ENCODE measurements at places on chromosomes 1 and 21.
A peak's percentile ranks its signal among the peaks of the same experiment; 100 is the strongest.

GRCh38 chr1:202569393-202570322 lies 140.6 kb downstream of the SYT2 start:
- H3K4me3 ChIP-seq: no peak overlapping the region
- peak overlapping the region; percentile 87 for H3K27ac ChIP-seq
- no peaks in the 10 kb centered on the region for H3K27me3 ChIP-seq
- H3K4me1 ChIP-seq: peaks cover 35% of the 10 kb centered on the region
- no peak for DNase-seq

DNA sequence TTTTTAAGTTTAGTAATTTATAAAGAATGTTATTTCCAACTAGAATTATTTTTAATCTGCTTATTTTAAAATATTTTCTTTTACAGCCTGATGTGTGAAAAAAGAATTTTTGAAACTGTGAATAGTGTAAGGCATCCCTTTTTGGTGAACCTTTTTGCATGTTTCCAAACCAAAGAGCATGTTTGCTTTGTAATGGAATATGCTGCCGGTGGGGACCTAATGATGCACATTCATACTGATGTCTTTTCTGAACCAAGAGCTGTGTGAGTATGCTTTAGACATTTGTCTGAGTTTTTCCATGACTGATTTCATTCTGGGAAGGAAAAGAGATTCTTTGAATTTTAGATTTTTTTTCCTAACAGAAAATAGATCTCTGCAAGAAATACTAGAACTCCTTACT lies 77.9 kb downstream of the GTF2B start:
- no peak overlapping the region for H3K4me3 ChIP-seq
- no peak for DNase-seq
- H3K27me3 ChIP-seq: no peaks in the 10 kb centered on the region
- H3K27ac ChIP-seq: no peak overlapping the region
- no peaks in the 10 kb centered on the region for H3K36me3 ChIP-seq

GRCh38 chr1:110196917-110197765 lies 13.0 kb upstream of the KCNC4 start:
- no peaks in the 10 kb centered on the region for H3K4me1 ChIP-seq
- no peak overlapping the region for H3K27ac ChIP-seq
- no peaks in the 10 kb centered on the region for H3K27me3 ChIP-seq
- no peak overlapping the region for H3K4me3 ChIP-seq

- no peak overlapping the region for H3K27ac ChIP-seq
- no peaks in the 10 kb centered on the region for H3K4me1 ChIP-seq
- DNase-seq: no peak
- H3K36me3 ChIP-seq: no peaks in the 10 kb centered on the region
- no peaks in the 10 kb centered on the region for H3K27me3 ChIP-seq
These were observed 217.2 kb downstream of the RPS6KC1 start for GRCh38 chr1:213268221-213268620.

- H3K27me3 ChIP-seq: no peaks in the 10 kb centered on the region
- DNase-seq: no peak
- H3K36me3 ChIP-seq: no peaks in the 10 kb centered on the region
- H3K4me1 ChIP-seq: no peaks in the 10 kb centered on the region
These were observed 59.0 kb downstream of the BRINP2 start for GRCh38 chr1:177229781-177230180.

DNA sequence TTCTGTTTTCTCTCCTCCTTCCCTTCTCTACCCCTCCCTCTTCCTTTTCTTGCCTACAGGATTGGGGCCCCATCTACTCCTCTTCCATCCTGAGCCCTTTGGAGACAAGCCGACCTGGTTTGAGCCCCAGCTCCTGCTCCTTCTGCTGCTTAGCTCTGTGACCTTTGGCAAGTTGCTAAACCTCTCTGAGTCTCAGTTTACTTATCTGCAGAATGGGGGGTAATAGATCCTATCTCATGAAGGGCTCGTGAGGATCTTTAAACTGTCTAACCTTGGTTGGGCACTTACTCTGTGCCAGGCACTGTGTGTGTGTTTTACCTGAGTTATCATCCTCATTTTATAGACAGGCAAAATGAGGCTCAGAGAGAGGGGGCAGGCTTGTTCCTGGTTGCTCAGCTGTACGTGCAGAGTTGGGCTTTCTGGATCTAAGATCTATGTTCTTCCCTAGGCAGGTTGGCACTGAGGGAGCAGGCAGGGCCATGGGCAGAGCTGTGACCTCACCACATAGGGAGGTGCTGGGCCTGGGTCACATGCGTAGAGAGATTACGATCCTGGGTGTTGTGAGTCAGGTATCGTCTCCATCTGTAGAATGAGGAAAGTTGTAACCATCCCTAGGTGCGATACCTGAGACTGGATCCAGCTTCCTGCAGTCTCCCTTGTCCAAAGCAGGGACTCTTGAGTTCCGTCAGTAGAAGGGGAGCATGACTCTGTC lies 58.5 kb downstream of the FOXO6 start:
- no peak overlapping the region for H3K4me3 ChIP-seq
- no peaks in the 10 kb centered on the region for H3K36me3 ChIP-seq
- no peaks in the 10 kb centered on the region for H3K27me3 ChIP-seq
- H3K27ac ChIP-seq: peak overlapping the region; percentile 63
- no peaks in the 10 kb centered on the region for H3K4me1 ChIP-seq
- no peak for DNase-seq

DNA sequence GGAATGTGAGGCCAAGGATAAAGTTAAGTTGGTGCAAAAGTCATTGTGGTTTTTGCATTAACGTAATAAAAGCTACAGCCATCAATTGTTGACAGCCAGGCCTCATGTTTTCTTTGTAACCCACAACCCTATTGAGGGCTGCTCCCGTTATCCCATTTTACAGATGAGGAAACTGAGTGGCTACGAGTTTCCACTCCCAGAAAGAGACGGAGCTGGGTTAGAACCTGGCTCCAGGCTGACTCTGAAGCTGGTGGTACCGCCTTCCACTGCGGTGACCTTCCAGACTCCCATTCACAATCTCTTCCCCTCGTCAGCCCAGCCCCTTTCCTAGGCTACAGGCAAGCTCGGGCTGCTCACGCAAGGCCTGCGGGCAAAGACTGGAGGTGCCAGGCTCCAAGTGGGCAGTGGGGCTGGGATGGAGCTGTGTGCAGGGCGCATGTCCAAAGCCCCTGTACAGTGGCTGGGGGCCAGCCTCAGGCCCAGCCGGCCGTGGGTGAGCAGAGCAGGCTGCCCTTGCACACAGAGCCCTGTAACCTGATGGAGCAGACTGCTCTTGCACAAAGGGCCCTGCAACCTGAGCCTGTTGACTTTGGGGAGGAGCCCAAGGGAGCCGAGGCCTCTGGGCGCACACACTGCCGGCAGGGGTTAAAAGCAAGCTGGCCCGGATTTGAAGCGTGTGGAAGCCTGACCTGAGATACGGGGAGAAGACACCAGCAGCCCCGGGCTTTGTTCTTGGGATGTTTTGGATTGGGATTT lies 97.4 kb upstream of the TMPRSS2 start:
- no peak overlapping the region for H3K4me3 ChIP-seq
- DNase-seq: no peak

- no peak overlapping the region for H3K4me3 ChIP-seq
- DNase-seq: no peak
- no peaks in the 10 kb centered on the region for H3K27me3 ChIP-seq
- no peaks in the 10 kb centered on the region for H3K4me1 ChIP-seq
- no peak overlapping the region for H3K27ac ChIP-seq
These were observed 20.1 kb downstream of the CBR1 start for GRCh38 chr21:36089946-36090345.

DNA sequence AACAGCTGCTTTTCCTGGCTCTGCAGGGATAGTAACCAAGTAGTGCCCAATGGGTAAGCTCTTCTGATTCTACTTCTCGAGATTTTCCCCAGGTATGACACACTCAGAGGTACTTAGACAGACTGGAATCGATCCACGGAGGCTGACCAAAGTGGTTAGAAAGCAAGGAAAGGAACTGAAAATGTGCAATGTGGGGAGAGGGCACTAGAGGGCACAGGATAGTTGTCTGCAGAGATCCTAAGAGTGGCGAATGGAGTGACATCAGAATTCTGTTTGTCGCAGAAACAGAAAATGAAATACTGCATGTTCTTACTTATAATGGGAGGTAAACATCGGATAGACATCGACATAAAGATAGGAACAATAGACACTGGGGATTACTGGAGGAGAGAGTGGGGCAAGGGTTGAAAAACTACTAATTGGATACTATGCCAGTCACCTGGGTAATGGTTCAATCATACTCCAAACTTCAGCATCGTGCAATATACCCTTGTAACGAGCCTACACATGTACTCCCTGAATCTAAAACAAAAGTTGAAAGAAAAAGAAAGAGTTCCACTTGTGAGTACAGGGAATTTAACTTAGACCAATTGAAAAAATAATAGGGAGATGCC lies 23.3 kb downstream of the CYP2J2 start:
- no peaks in the 10 kb centered on the region for H3K4me1 ChIP-seq
- H3K27me3 ChIP-seq: no peaks in the 10 kb centered on the region
- H3K4me3 ChIP-seq: no peak overlapping the region
- DNase-seq: no peak
- H3K36me3 ChIP-seq: no peaks in the 10 kb centered on the region
- H3K27ac ChIP-seq: no peak overlapping the region

- no peak overlapping the region for H3K4me3 ChIP-seq
- no peak overlapping the region for H3K27ac ChIP-seq
- H3K4me1 ChIP-seq: no peaks in the 10 kb centered on the region
- no peaks in the 10 kb centered on the region for H3K27me3 ChIP-seq
- DNase-seq: no peak
- no peaks in the 10 kb centered on the region for H3K36me3 ChIP-seq
These were observed 16.5 kb upstream of the RNF220 start for GRCh38 chr1:44388551-44388950.

GRCh38 chr1:228289996-228290881 lies 82.4 kb downstream of the OBSCN start:
- no peaks in the 10 kb centered on the region for H3K4me1 ChIP-seq
- no peaks in the 10 kb centered on the region for H3K27me3 ChIP-seq
- H3K36me3 ChIP-seq: no peaks in the 10 kb centered on the region
- no peak overlapping the region for H3K4me3 ChIP-seq

DNA sequence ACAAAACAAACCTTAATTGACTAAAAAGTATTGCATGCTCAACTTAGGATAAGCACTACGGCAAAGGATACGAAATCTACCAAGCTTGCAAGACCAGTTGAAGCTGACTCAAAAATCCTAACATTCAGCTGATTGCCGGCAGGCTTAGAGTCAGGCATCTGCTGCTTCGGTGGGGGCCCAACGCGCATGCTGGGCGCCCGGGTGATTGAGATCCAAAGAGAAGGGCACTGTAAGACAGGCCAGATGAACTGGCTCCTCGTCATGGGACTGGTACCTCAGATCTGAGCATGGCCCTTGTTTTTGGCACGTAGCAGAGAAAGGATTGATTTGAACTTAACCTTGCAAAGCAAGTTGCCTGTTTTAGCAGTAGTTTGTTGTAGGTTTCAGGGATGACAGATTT lies 86.6 kb downstream of the PRDM2 start:
- no peaks in the 10 kb centered on the region for H3K4me1 ChIP-seq
- no peak for DNase-seq
- H3K36me3 ChIP-seq: no peaks in the 10 kb centered on the region
- no peak overlapping the region for H3K4me3 ChIP-seq

DNA sequence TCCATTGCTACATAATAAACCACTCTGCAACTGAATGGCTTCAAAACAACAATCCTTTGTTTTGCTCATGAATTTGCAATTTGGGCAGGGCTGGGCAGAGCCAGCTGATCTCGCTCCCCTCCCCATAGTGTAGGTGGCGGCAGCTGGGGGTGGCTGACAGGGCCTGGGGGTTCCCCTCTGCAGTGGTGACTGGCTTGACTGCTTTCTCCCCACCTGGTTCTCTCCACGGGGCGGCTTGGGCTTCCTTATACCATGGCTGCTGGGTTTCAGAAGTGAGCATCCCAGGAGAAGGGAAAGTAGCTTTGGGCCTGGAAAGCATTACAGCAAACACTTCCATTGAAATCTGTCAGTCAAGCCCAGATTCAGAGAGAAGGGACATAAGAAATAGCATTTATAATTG lies 129.7 kb upstream of the ZBTB40 start:
- no peak overlapping the region for H3K4me3 ChIP-seq
- H3K27ac ChIP-seq: no peak overlapping the region
- DNase-seq: no peak

- no peaks in the 10 kb centered on the region for H3K27me3 ChIP-seq
- H3K36me3 ChIP-seq: no peaks in the 10 kb centered on the region
- H3K4me1 ChIP-seq: no peaks in the 10 kb centered on the region
- no peak overlapping the region for H3K27ac ChIP-seq
These were observed 468.7 kb downstream of the PTBP2 start for GRCh38 chr1:97190326-97190725.

- no peak overlapping the region for H3K27ac ChIP-seq
- no peaks in the 10 kb centered on the region for H3K27me3 ChIP-seq
- DNase-seq: no peak
These were observed 32.1 kb downstream of the NAV1 start for GRCh38 chr1:201570886-201571624.

DNA sequence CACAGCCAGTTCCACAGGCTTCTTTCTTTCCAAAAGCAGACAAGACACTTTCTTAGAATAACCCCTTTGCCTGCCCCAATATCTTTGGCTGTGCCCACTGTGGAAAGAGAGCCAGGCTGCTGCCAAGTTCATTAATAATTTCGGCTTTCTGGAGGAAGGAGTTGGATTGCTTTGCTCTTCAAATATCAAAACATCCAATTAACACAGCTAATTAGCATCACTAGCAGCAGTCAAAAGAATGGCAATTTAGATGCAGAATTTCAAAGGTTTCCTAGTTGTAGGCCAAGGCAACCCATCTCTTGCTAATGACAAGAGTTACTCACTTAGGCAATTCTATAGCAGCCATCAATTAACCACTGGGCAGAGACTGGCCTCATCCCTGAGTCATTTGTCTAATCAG lies 91.0 kb upstream of the SPATA6 start:
- no peaks in the 10 kb centered on the region for H3K36me3 ChIP-seq
- H3K27me3 ChIP-seq: no peaks in the 10 kb centered on the region
- DNase-seq: no peak
- H3K27ac ChIP-seq: no peak overlapping the region

DNA sequence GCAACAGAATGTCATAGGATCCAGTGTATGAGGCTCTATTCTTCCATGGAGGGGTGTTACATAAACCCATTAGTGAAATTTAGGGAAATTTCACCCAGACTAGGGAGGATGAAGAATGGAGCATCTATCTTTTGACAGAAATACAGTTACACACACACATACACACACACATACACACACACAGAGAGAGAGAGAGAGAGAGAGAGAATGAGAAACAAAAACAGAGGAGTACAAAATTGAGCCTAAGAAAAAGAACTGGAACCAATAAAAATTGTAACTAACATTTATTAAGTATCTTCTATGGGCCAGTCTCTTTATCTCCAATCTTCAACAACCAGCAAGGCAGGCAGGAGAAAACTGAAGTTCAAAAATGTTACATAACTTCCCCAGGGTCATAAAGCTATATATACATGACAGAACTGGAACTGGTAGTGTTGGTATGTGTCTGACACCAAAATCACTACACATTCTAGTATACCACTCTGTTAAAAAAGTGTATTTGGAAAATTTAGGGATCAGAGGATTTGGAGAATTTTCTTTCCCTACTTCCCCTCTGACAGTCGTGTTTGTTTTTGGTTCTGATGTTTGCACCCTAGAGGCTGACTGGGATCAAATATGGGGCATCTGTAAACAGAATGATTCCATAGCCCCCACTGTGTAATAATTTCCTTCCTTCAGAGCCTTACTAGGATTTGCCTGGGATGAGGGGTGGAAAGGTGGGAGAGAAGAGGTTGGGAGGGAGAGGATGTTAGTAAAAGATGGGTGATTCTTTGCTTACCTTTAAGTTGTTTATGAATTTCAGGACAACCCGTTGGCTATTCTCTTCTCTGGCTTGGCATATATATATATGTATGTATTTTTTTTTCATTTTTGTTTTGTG lies 1.0 kb upstream of the ZFYVE9 start:
- H3K36me3 ChIP-seq: no peaks in the 10 kb centered on the region
- DNase-seq: no peak
- no peaks in the 10 kb centered on the region for H3K4me1 ChIP-seq

Data from uterus (tissue), 4 donors.